ENCODE measurements at places on chromosomes 16 and 17.

DNA sequence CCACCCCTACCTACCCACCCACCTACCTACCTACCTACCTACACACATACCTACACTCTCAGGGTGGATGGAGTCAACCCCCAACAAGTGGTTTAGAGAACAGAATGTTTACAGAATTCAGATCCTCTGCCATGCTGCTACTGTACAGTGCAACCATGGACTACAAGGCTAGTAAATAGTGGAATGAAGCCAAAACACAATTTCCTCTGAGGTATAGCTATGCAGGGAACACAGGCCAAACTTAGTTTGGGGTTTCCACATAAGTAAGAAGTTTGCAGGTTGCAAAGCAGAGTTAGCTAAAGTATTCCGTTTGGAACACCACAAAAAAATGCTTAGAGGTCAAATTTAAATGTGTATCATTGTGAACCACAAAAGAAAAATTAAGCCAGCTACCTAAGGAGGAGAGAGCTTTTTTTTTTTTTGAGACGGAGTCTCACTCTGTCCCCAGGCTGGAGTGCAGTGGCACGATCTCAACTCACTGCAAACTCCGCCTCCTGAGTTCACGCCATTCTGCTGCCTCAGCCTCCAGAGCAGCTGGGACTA, 2.7 kb upstream of the AP1G1 start:
- H3K27me3 ChIP-seq = no peaks in the 10 kb centered on the region
- H3K4me3 ChIP-seq = no peak overlapping the region
- no peak overlapping the region for H3K27ac ChIP-seq
- no peaks in the 10 kb centered on the region for H3K36me3 ChIP-seq

DNA sequence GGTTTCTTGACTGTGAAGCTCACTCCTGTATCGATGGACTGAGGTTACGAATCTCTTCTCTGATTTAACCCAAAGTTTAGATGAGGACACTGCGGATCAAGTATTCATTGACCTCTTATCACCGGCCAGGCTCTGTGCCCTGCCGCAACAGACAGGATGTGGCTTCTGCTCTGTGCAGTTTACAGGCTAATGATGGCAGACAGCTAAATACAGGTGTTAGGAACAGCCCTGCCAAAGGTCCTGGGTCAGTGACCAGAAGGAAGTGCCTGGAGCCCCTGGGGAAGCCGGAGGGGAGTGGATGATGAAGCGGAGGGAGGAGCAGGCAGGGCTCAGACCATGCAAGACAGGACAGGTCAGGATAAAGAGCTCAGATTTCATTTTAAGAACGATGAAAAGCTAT, 44.4 kb downstream of the HAPSTR1 start:
- DNase-seq = no peak
- H3K4me3 ChIP-seq = no peak overlapping the region
- no peaks in the 10 kb centered on the region for H3K27me3 ChIP-seq
- H3K4me1 ChIP-seq = peaks cover 1% of the 10 kb centered on the region
- H3K36me3 ChIP-seq = no peaks in the 10 kb centered on the region

GRCh38 chr16:83365166-83365565, 442.6 kb upstream of the HSBP1 start:
- DNase-seq = no peak
- H3K27me3 ChIP-seq = no peaks in the 10 kb centered on the region
- no peaks in the 10 kb centered on the region for H3K36me3 ChIP-seq

- no peak overlapping the region for H3K27ac ChIP-seq
- H3K36me3 ChIP-seq = no peaks in the 10 kb centered on the region
- no peak overlapping the region for H3K4me3 ChIP-seq
- no peak for DNase-seq
Measured at GRCh38 chr16:85047867-85048455, 20.4 kb downstream of the KIAA0513 start.

GRCh38 chr17:10018461-10018891, 113.4 kb upstream of the RCVRN start:
- no peak for DNase-seq
- H3K36me3 ChIP-seq = no peaks in the 10 kb centered on the region
- H3K4me1 ChIP-seq = peaks cover 18% of the 10 kb centered on the region

DNA sequence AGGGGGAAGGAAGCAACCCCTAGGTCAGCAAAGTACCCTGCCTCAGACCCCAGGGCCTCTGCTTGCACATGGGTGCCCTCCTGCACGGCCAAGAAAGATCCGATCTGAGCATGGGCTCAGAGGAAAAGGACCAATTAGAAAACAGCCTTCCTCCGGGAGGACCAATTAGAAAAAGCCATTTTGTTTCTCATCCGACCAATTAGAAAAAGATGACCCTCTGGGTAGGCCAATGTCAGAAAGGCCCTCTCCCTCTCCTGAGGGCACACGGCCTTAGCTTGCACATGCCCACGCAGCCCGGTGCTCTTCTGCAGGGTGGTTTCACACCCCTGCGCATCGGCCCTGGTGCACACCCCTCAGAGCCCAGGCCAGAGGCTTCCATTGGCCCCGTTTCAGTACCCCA, 5.1 kb upstream of the CISD3 start:
- no peaks in the 10 kb centered on the region for H3K36me3 ChIP-seq
- H3K27me3 ChIP-seq = no peaks in the 10 kb centered on the region
- DNase-seq = no peak

DNA sequence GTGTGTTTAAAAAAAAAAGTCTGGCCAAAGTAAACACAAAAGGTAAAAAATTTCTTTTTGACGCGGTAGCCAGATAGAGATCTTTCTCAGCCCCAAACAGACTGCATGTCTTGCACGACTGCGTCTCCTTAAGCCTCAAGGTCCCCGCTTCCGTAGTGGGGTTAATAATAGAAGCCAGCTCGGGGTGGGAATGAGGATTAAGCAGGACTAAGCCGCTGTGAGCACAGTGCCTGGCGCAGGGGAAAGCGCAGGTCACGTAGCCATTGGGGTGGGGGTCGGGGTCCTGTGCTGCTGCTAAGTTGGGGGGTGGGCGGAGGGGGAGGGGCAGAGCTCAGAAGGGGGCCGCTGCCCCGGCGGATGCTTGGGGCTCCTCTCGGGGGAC, 521 bp downstream of the GGA2 start:
- no peaks in the 10 kb centered on the region for H3K27me3 ChIP-seq
- no peak overlapping the region for H3K27ac ChIP-seq
- peak overlapping the region; percentile 74 for H3K4me3 ChIP-seq
- peak; percentile 47 for DNase-seq
- no peaks in the 10 kb centered on the region for H3K36me3 ChIP-seq

- no peak for DNase-seq
- H3K4me3 ChIP-seq = no peak overlapping the region
- H3K36me3 ChIP-seq = no peaks in the 10 kb centered on the region
Measured at GRCh38 chr16:83211711-83212110, 584.9 kb downstream of the CDH13 start.

DNA sequence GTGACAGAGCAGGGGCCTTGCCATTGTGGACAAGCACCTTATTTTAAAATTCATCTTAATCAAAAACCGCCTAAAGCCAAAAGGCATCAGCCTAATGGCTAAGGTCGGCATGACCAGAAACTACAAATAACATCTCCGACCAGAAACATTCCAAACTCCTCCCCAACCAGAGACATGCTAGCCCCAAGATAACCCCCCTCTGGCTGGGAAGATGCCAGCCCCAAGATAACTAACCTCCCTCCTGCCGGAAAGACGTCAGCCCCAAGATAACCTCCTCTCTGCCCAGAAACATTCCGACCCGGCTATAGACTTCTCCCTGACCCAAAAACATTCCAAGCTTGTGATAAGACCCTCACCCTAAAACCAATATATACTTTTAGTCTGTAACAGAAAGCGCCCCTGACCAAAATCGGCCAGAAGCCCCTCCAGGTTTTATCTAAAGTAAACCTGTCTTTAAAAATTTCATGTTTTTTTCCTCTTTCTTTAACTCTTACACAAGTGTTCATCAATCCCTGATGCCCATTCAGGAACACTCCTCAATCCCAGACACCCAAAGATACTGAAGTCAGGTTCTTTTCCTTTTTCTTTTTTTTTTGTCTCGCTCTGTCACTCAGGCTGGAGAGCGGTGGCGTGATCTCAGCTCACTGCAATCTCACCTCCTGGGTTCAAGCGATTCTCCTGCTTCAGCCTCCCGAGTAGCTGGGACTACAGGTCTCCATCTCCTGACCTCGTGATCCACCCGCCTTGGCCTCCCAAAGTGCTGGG, 32.7 kb downstream of the TLE7 start:
- H3K4me3 ChIP-seq = no peak overlapping the region
- DNase-seq = no peak
- no peak overlapping the region for H3K27ac ChIP-seq

DNA sequence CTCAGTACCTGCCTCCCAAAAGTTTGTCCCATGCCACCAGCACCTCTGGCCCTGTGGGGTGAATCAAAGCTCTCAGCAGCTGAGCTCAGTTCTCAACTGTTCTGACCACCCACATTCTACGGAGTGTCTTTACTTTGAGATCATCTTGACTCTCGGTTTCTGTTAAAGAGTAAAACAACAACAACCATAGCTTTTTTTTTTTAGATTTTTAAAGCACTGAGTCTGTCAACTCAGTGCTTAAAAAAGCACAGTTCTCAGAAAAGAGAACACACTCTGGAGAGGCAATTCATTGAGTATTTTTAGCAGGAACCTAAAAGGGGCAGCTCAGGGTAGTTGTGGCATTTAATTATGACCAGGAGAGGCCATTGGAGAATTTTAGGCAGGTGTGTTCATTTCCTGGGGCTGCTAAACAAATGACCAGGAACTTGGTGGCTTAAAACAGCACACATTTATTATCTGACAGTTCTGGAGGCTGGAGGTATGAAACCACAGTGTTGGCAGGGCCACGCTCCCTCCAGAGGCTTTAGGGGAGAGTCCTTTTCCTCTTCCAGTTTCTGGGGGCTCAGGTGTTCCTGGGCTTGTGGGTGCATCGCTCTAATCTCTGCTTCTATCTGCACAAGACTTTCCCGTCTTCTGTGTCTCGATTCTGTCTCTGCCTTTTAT, 6.7 kb upstream of the WFIKKN2 start:
- DNase-seq = no peak
- no peaks in the 10 kb centered on the region for H3K27me3 ChIP-seq
- H3K4me3 ChIP-seq = no peak overlapping the region
- peaks cover 15% of the 10 kb centered on the region for H3K4me1 ChIP-seq
- H3K36me3 ChIP-seq = no peaks in the 10 kb centered on the region

DNA sequence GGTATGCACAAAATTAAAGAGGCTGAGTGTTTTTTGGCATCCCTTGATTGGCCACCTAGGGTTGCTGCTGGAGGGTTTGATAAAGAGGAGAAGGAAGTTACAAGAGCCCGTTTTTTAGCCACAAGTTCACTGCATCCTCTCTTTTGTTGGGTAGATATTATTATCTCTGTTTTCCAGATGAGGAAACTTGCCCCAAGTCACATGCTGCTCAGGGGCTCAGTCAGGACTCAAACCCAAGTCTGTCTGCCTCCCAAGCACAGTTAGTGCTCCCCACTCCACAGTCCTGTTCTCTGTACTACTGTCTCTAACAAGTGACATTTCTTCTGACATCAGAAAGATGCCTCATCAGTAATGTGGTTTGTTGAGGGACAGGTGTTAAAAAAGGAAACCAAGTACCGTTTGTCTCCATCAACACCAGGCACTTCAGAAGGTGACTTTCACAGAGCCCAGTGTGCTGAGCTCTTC, 1.4 kb downstream of the NT5M start:
- H3K27ac ChIP-seq = no peak overlapping the region
- no peak for DNase-seq
- no peak overlapping the region for H3K4me3 ChIP-seq
- no peaks in the 10 kb centered on the region for H3K4me1 ChIP-seq
- H3K27me3 ChIP-seq = no peaks in the 10 kb centered on the region

GRCh38 chr17:1914661-1915083, 84.9 kb downstream of the RPA1 start:
- H3K4me1 ChIP-seq = no peaks in the 10 kb centered on the region
- no peaks in the 10 kb centered on the region for H3K36me3 ChIP-seq
- H3K27ac ChIP-seq = no peak overlapping the region
- no peak overlapping the region for H3K4me3 ChIP-seq
- DNase-seq = no peak
- H3K27me3 ChIP-seq = no peaks in the 10 kb centered on the region

- no peak overlapping the region for H3K27ac ChIP-seq
- H3K36me3 ChIP-seq = no peaks in the 10 kb centered on the region
- no peak overlapping the region for H3K4me3 ChIP-seq
- H3K27me3 ChIP-seq = no peaks in the 10 kb centered on the region
- H3K4me1 ChIP-seq = no peaks in the 10 kb centered on the region
- no peak for DNase-seq
Measured at GRCh38 chr17:82396601-82397435, 21.3 kb upstream of the HEXD start.

- peak; percentile 96 for DNase-seq
- no peak overlapping the region for H3K4me3 ChIP-seq
- H3K27ac ChIP-seq = peak overlapping the region; percentile 85
- H3K27me3 ChIP-seq = no peaks in the 10 kb centered on the region
- H3K4me1 ChIP-seq = peaks cover 47% of the 10 kb centered on the region
Measured at GRCh38 chr17:44108440-44109311, 14.8 kb downstream of the HDAC5 start.

DNA sequence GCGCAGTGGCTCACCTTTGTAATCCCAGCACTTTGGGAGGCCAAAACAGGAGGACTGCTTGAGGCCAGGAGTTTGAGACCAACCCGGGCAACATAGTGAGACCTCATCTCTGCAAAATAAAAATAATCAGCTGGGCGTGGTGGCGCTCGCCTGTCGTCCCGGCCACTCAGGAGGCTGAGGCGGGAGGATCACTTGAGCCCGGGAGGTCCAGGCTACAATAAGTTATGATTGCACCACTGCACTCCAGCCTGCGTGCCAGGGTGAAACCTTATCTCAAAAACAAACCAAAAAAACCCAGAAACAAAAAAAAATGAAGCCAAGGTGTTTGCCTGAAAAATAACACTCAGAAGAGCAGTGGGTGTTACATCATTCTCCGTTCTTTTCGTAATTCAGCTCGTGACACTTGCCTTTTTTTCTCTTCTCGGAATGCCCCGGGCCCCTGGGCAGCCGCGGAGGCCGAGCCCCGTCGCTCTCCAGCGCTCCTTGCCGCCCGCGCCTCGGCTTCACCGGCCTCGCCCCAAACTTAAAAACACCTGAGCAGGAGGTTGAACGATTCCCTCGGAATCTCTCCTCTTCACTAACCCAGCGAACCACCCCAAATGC, 17.0 kb downstream of the PRCD start:
- peak overlapping the region; percentile 58 for H3K4me3 ChIP-seq
- H3K27ac ChIP-seq = peak overlapping the region; percentile 41
- peaks cover 23% of the 10 kb centered on the region for H3K4me1 ChIP-seq
- no peaks in the 10 kb centered on the region for H3K36me3 ChIP-seq
- no peak for DNase-seq
- H3K27me3 ChIP-seq = no peaks in the 10 kb centered on the region

DNA sequence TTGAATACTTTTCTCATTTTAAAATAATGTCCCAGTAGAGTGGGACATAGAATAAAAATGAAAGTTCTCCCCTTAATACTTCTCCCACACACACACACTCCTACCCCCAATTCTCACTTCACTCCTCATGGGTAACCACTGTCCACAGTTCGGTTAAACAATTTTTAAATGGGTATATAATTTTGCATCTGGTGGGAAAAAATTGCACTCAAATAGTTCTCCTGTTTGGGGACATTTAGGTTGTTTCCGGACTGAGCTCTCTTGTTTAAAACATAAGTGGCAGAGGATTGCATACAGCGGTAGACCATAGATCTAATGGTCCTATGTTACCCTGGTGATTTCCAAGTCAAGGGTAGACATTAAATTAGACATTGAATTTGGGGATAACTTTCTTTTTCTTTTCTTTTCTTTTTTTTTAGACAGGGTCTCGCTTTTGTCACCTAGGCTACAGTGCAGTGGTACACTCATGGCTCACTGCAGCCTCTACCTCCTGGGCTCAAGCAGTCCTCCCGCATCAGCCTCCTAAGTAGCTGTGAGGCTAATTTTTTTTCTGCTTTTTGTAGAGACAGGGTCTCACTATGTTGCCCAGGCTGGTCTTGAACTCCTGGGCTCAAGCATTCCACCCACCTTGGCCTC, 138.3 kb downstream of the SOCS1 start:
- no peaks in the 10 kb centered on the region for H3K4me1 ChIP-seq
- no peak overlapping the region for H3K27ac ChIP-seq
- no peak overlapping the region for H3K4me3 ChIP-seq
- H3K27me3 ChIP-seq = no peaks in the 10 kb centered on the region
- H3K36me3 ChIP-seq = no peaks in the 10 kb centered on the region
- no peak for DNase-seq

Data from ovary (tissue), 10 donors.